ENCODE measurements at places on chromosomes 5 and 9. TPM values are rescaled to one million over a fixed set of nuclear protein-coding genes. Genes with fewer than 3 reads are reported as not detected.

The ATOSB gene
- 8.8 TPM for total RNA-seq

The PCDHA11 gene
- under 0.01 TPM for total RNA-seq

The RUSC2 gene
- total RNA-seq, result 10.1 TPM

The CER1 gene
- total RNA-seq, result not detected

The SMU1 gene
- total RNA-seq, result 40.9 TPM

The MYOT gene
- not detected for total RNA-seq

The PCDHA13 gene
- total RNA-seq, result 0.15 TPM

The HRH2 gene
- total RNA-seq, result not detected

The GFI1B gene
- total RNA-seq, result not detected

The DOCK8 gene
- total RNA-seq, result 0.46 TPM

The SLC22A4 gene
- 3.6 TPM for total RNA-seq

The PGM5 gene
- total RNA-seq, result 0.46 TPM

The FAM221B gene
- total RNA-seq, result not detected

The CCL21 gene
- total RNA-seq, result not detected

The GLRA1 gene
- not detected for total RNA-seq

The PRRC2B gene
- total RNA-seq, result 36.3 TPM

The SLC45A2 gene
- not detected for total RNA-seq

The MORN5 gene
- not detected for total RNA-seq

The CCL19 gene
- total RNA-seq, result not detected

Measured in epithelial cell of umbilical artery (primary cell).